HL-60 (cell line): ENCODE measurements at places on chromosomes 4 and X.

DNA sequence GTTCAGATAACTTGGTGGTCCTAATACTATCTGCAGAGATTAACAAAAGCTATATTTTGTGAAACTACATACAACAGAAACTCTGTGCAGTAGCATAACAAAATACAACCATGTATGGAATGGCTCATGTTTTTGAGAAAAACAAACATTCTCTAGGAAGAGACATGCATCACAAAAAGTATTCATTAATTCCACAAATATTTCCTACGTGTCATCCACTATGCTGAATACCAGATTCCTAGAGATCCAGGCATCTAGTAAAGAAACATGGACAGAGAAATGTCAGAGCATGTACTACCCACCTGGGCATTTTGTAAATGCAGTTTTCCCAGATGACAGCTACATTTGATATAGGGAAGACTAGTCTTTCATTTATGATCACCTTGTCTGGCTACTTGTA, 248.1 kb downstream of the OPHN1 start:
- DNase-seq, result no peak

DNA sequence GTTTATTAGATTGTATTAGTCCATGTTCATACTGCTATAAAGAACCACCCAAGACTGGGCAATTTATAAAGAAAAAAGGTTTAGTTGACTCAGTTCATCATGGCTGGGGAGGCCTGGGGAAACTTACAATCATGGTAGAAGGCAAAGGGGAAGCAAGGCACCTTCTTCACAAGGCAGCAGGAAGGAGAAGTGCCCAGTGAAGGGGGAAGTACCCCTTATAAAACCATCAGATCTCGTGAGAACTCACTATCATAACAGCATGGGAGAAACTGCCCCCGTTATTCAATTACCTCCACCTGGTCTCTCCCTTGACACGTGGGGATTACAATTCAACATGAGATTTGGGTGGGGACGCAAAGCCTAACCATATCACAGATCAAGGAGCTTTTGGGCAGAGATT, 8.1 kb upstream of the HSD17B13 start:
- DNase-seq, result peak; percentile 52

DNA sequence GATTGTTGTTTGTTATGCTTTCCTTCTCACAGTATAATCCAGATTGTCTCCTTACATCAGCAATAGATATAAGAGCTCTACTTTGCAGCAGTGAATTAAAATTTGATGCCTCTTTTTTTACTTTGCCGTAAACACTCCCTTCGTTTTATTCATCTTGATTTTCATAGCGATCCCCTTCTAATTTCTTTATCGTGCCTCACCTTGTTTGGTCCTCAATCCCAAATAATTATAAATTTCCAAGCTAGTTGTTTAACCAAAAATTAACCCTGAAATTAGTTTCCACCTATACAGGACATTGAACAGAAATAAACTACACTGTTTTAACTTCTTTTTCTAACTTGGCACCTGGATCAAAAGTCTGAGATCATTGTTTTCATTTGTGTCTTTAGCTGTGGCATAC, 35.1 kb upstream of the GRID2 start:
- no peak for DNase-seq

DNA sequence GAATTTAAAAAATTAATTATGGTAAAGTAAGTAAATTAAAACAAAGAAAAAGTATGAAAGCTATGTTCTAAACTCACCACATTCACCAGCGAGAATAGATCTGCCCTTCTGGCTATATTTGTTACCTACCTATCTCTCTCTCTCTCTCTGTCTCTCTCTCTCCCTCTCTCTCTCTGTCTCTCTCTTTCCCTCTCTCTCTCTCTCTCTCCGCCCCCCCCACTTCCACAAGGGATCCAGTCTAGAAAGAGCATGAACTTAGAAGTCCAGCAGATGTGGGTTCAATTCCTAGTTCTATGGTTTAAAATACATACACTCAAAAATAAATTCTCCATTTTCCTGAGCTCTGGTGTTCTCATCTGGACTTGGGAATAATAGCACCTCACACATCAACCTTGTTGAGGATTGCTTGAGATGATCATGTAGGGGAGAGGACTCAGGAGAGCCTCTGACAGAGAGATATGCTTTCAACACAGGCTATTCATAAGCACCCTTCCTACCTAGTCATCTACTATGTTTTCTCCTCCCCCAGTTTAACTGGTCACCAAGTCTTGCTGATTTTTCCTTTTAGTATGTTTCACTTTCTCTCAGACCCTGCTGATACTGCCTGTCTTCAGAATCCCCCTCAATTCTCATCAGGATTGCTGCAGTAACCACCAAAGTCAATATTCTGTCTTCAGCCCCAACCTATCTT, 64.7 kb downstream of the SLC7A11 start:
- no peak for DNase-seq

DNA sequence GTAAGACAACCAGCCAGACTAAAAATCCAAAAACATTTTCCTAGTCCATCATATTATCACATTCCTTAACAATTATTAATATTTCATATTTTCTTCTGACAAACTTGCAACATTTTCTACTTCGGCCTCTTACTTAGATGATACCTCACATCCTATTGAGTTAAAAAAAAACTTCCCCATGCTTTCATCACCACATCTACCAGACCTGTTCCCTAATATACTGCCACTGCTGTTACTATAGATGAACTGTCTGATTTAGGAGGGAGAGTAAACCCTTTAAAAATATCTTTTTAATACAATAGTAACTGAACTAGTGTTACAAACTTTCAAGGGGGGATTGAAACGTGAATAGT, 1.5 kb downstream of the FAM200B start:
- DNase-seq, result no peak

DNA sequence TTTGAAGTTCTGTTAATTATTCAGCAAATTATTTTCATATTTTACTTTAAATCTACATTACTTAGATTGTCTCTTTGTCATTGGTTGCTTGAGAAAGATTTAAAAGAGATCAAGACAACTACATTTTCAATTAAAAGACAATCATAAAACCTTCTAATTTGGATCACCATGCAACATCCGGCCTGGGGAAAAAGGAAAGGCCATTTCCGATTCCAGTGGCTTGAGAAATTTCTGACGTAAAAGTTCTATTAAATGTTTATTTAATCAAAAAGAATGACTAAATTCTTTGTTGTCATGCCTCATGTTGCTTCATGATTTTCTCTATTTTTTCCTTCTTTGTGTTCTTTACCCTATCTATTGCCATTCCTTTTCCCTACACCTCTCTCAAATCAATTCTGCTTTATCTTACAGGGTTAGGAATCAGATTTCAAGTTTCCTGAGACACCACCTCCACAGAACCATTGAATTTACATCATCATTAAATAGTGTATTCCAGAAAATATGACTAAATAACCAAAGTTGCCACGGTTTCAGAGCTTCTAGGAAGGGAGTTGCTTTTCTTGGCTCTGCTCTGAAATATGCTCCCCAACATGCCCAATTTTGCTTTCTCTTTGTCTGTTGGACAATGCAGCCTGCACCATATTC, 124.6 kb upstream of the ACSL4 start:
- no peak for DNase-seq

- no peak for DNase-seq
Measured at GRCh38 chr4:94435874-94436273, 15.9 kb upstream of the PDLIM5 start.

GRCh38 chr4:71167083-71167482, 171.7 kb upstream of the SLC4A4 start:
- no peak for DNase-seq
